ENCODE measurements at places on chromosomes 3 and 15.

GRCh38 chr3:18143258-18143780 is 281.8 kb downstream of the SATB1 start:
- DNase-seq, result no peak

- no peak for DNase-seq
Observed at GRCh38 chr3:151431940-151432339, 28.9 kb downstream of the IGSF10 start.

- DNase-seq, result no peak
Observed at GRCh38 chr3:106635271-106635670, 742.0 kb upstream of the CCDC54 start.

DNA sequence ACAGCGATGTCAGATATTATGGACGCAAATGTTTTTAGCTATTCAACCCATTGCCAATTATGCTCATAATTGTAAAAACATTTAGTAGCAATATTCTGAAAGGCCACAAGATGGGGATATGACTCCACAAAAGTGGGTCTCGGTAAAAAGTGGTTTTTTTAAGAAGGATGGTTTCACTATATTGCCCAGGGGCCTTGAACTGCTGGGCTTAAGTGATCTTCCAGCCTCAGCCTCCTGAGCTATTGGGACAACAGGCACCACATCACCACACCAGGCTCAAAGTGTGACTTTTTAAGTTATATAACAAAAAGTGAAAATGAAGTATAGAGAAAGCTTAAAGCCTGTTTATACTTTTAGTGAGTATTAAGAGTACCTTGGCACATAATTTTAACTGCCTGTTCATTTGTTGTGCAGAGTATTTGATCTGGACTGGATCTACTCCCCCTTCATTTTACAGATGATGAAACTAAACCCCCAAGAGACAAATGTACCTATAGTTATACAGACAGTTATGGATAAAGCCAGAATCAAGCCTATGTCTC is 9.4 kb downstream of the NAA50 start:
- peak; percentile 32 for DNase-seq

GRCh38 chr3:168952551-168952950 is 711.0 kb downstream of the MECOM start:
- no peak for DNase-seq
